ENCODE measurements at places on chromosomes 11 and 22.
A peak's percentile ranks its signal among the peaks of the same experiment; 100 is the strongest.

DNA sequence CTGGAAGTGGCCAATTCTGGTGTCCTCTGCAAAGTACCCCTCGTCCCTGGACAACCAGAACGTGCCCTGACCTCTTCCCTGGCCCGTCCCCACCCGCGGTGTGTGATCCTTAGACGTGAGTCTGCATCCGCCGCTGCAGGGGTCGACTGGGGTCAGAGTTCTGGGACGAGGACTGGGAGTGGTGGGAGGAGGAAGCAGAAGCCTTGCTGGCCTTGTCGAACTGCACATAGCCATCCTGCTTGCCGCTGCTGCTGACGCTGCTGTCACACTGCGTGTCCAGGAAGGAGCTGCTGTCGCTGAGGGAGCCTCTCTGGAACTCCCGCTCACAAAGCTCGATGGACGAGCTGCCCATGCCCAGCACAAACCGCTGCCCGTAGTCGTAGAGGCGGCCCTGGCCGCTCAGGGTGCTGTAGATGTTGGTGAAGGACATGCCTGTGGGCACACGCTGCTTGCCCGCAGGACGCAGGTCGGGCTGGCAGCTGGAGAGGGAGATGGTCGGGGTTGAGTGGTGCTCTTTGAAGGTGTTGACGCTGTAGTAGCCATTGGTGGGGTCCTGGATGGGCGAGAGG lies 69.1 kb downstream of the ST3GAL4 start:
- no peak for DNase-seq

DNA sequence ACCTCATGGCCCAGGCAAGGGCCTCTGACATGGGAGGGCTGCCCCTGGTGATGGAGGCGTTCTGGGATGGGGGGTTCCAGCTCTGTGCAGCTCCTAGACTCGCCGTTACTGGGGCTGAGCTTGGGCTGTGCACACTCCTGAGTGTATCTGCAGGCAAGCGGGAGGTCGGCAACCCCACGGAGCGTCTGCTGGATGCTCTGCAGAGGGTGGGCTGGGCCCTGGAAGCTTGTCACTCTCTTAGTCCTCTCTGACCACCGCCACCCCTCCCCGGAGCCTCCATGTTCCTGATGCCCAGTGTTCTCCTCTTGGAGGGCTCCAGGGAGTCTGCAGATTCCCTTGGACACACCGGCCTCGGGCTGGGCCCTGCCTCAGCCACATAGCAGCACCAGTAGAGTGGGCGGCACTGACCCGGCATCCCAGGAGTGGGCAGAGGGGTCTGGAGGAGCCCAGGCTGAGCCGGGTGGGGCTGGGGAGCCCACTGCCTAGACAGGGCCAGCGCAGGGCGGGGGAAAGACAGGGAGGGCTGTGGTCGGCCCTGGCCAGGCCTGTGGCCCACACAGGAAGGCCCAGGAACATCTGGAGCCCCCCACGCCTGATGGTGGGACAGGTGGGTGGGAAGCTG lies 20.6 kb upstream of the MUC5B start:
- DNase-seq = no peak

- no peak for DNase-seq
Observed at GRCh38 chr11:68053981-68054812, 15.4 kb downstream of the TCIRG1 start.

DNA sequence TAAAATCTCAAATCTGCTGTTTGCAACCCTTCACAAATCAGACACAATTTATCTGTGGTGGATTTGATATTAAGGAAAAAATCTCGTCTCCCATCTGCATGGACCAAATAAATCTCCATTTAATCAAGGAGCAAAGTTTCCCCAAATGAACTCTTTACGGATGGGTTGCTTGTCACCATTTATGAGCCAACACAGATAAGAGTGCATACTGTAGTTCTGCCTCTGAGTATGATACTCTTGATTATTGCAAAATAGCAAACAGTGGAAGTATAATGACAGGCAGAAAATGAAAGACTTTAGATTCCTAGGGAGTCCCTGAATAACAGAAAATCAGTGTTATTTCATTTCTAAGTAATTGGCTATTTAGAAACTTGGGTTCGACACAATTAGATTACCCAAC lies 1395.9 kb downstream of the FAM181B start:
- no peak for DNase-seq

DNA sequence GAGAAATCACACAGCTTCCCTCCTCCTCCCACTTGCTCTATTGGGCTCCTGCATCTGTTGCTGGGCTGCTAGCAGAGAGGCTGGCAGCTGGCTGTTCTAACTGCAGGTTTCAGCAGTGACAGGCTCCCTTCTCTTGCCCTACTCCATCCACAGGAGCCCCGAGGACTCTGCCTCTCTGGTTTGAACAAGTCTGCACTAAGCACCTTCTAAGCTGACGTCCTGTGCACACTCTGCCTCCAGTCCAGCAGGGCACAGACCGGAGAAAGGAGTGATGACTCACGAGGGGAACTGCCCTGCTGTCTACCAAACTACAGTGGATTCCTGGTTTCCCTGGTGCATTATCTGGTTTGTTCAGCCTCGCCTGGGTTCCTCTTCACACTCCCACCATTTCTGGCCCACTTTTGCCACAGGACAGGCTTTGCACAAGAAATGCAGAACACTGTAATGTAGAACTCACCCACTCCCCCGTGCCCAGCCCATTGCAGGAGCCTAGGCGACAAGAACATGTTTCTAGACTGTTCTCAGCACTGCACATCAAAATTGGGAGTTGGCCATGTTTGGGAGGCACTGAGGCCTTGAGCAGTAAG lies 26.0 kb downstream of the IL10RA start:
- no peak for DNase-seq

DNA sequence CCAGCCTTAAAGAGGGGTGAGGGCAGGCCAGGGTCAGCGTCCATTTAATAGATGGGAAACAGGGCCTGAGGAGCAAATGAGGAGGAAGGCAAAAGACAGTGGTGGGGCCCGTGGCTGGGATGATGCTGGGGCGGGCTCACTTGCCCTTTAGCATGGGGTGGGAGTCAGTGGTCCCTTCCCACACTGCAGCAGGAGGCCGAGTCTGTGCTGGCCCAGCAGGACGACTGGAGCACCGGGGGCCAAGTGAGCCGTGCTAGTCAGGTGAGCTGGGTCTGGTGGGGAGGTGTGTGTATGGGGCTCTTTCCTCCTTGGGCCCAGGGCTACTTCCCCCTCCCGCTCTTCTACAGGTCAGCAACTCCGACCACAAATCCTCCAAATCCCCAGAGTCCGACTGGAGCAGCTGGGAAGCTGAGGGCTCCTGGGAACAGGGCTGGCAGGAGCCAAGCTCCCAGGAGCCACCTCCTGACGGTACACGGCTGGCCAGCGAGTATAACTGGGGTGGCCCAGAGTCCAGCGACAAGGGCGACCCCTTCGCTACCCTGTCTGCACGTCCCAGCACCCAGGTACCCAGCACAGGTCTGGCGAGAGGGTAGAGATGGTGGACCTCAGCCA lies 12.8 kb downstream of the SCYL1 start:
- no peak for DNase-seq

GRCh38 chr11:34356576-34356912 lies 1.3 kb downstream of the ABTB2 start:
- peak; percentile 4 for DNase-seq

- DNase-seq = no peak
Observed at GRCh38 chr11:31069447-31070205, 299.9 kb downstream of the DCDC1 start.

DNA sequence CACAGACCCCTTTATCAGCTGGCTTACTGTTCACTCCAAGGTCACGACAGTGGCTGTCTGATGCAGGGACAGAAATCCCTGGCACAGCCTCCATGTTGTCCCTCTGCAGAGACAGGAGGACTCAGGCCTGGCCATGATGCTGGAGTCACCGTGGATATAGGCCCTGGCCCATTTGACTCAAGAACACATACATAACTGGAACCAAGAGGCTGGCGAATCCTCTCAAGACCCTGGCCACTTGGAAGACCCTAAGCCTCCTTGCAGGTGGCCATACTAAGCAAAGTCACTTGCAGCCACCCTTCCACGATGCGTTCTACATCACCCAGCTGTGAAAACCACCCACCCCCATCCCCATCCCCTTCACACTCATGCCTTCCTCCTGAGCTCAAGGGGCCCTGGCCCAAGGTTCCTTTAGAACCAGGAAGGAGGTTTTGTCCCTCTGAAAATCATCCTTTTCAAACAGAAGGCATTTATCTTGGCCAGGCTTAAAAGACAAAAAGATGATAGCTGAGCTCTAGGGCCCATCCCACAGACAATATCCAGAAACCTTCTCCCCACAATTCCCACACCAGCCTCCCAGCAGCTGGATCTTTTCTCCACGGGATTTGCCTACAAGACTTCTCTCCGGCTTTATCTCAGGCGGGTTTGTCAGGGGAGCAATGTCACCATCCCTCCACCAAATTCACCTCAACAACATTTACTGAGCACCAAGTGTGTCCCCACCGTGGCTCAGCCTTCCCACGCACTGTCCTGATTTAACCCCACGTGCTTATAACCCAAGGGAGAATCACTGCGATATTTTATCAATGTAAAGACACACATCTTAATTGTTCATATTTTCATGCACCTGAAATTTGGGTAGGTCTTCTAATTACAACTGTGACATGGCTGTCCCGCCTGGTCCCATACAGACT lies 123.4 kb upstream of the SERPIND1 start:
- DNase-seq = no peak

GRCh38 chr11:21896216-21896615 lies 296.7 kb upstream of the ANO5 start:
- DNase-seq = no peak

DNA sequence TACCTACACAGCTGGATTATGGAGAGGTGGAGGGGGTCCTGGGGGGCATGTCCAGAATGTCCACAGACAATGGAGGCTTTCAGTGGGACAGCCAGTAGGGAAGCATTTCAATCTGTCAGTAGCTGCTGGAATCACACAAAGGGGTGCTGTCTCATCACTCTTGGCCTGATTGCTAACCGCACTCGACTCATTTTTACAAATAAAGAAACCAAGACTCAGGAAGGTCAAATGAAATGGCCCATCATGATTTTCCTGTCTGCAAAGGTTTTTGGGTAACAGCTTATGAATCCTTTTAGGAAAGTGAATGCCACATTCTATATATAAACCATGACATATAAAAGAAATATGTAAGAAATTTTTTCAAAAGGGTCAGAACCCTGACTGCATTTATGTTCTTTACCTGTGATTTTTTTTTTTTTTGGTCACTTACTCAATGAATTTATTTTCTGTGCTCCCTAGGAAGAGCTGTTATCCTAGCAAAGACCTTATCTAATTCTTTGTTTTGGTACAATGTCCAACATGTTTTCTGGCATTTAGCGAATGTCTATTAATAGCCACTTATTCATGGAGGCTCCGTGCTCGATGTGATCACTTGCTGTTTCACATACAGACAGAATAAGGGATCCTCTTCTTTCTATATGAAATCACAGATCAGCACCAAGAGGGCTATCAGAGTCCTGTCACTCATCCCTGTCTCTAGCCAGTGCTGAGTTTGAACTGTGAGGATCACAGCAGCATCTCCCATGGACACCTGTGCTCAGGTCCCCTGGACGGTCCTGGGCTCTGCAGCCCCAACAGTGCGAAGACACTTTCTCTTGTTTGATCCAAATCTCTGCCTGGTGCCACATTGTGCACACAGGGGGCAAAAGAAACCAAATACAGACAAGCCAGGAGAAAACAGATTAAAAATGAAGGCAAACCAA lies 979.7 kb downstream of the NTM start:
- DNase-seq = no peak

GRCh38 chr22:40215266-40215665 lies 37.5 kb downstream of the TNRC6B start:
- DNase-seq = no peak

DNA sequence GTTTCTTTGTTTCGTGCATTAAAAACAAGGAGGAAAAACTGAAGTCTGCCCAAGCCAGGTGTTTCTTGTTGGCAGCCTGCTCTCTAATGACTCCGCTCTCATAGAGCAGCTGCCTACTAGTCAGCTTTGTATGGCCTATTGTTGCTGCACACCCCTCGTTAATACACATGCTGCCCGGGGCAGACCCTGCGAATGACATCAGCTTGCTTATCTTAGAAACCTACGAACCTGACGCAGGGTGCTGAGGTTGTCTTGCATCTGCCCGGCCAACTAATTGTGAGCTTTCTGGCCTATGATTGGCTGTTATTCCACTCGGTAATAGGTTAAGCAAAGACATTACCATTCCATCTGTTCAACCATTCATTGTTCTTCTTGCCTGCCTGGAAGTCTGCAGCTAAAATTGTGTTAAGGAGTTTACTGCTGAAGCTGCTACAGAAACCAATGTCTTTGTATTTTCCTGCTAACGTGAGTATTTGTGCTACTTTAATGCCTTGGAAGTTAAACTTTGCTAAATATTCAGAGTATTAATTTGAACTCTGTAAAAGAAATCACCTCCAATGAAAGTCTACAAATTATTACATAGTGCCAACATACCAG lies 37.5 kb downstream of the ZC3H12C start:
- no peak for DNase-seq

- DNase-seq = no peak
Observed at GRCh38 chr11:32429477-32429876, 5.9 kb downstream of the WT1 start.

- DNase-seq = no peak
Observed at GRCh38 chr11:117734601-117735024, 62.4 kb downstream of the DSCAML1 start.

GRCh38 chr11:114813189-114813718 lies 134.9 kb downstream of the NXPE2 start:
- DNase-seq = no peak

GRCh38 chr11:69818603-69819441 lies at the start of gene FGF3:
Gene FGF3 (minus strand): TSS chr11:69819416. CDS start chr11:69818933, 483 bp downstream.
- no peak for DNase-seq

- DNase-seq = no peak
Observed at GRCh38 chr11:111409915-111410314, 30.8 kb upstream of the POU2AF1 start.

GRCh38 chr11:12922980-12923507 lies 86.1 kb upstream of the RASSF10 start:
- no peak for DNase-seq

GRCh38 chr11:111635706-111636045 lies 33.4 kb downstream of the SIK2 start:
- no peak for DNase-seq

DNA sequence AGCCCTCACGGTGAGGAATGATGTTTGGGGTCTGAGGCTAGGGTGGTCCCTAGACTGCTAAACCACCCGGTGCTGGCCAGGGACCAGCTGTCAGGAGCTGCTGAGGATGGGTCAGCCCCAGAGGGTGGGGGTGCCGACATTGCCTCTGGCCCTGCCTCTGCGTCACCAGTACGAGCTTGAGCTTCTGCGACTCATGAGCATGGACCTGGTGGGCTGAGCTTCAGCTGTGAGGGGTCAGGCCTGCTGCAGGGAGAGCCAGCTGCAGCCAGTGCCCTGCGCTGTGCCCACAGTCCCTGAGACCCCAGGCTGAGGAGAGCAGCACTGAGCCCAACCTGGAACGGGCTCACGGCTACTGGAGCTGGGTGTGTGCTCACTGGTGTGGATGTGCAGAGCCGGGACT lies 7.0 kb downstream of the DERL3 start:
- no peak for DNase-seq

GRCh38 chr11:27705873-27706820 lies 5.9 kb upstream of the BDNF start:
- no peak for DNase-seq

DNA sequence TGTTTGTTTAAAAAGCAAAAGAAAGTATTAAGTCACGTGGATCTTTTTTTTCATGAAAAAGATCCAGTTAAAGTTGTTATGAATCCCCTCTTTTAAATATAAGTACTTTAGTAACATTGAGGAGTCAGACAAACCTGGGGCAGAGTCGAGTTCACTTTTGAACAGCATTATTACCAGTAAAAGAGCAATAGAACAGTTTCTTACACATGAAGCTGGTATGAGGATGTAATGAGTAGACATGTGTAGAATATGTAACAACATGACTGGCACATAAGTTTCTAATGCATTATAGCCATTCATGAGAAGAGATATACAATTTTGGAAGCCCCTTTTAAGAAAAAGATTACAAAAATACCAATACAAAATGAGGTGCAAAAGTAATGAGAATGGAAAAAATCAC lies 7.6 kb upstream of the MUC15 start:
- no peak for DNase-seq
